ENCODE measurements at places on chromosomes 3 and 15.

DNA sequence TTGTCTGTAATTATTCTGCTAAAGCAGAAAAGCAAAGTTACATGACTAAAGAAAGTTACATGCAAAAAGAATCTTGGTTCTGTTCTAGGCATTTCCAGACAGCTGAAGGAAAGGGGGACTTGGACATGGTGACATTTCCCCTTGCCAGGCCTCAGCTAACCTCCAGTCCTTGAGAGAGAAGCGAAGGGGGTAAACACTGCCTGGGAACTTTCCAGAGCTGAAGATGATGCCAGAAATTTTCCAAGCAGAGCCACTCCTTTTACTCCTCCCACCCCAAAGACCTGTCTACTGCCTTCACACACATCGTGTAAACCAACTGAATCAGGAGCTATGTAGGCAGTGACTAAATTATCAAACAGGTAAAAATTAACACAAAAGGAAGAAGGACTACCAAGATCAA lies 5.4 kb downstream of the MEX3B start:
- no peak for DNase-seq

DNA sequence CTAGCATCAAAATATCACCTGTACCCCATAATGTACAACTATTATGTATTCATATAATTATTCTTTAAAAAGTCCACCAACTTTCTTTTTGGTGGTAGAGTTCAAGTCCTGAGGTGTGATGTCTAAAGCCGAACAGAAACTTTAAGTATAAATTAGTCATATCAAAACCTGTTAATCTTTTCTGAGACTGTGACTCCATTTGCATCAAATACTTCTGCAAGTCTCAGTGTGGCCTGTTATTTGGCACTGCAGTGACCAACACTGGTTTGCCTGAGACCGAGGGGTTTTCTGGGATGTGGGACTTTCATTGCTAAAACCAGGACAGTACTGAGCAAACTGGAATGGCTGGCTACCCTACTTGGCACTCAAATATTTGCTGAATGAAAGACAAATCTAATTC lies 7.3 kb downstream of the NGLY1 start:
- no peak for DNase-seq

DNA sequence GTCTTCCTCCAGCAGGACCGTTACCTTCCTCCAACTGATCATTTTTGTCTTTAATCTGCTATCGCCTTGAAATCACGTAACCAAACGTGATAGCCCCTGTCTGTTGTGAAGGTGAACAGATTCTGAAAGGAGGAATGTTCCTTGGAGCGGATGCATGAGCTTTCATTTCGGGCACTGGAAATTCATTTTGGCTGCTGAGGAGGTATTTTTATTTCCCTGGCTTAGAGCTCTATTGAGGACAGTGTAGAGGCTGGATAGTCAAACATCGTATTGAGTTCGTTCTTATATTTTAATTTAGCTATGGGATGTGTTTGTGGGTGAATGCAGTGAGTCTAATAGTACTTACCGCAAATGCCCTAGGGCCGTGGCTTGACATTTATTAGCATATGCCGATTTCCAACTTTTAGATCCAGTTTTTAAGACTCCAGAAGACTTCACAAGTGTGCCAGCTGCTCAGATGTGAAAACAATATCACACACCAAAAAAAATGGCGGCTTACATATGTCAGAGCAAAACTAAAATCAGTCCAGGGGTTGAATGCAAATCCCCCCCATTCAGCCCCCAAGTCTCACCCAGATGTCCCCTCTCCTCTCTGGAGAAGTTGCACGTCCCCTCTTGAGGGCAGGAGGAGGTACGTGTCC lies 22.1 kb downstream of the CPN2 start:
- no peak for DNase-seq

DNA sequence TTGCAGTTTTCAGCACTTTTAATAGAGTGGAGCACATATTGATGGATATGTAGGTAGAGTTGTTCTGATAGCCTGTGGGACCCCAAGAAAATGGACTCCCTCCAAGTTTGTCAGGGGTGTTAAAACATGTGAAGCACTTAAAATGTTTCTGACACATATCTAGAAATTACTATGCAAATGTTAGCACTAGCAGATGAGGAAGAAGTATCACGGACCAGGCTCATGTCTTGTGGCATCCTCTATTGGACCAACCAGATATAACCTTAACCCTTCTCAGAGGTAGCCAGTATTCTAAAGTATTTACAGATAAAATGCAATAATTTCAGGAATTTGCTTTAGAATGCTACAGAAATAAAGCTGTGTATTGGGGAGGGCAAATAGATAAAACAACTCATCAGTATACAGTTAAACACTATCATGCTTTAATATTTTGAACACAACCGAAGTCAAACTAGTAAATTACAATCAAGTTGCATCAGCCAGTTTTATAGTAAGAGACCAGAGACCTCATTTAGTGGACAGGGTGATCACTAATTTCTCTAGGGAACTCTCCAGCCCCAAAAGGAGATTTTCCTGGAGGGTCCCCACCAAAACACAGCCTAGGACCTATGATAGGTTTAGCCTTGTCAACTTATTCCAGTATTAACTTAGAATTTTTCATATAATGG lies 57.2 kb upstream of the FBN1 start:
- no peak for DNase-seq
